ENCODE measurements at places on chromosomes 3 and 15.

GRCh38 chr3:144622845-144623244 lies 651.2 kb downstream of the DIPK2A start:
- no peak for DNase-seq

- no peak for DNase-seq
Observed at GRCh38 chr3:97689111-97689510, 75.4 kb upstream of the ARL6 start.

DNA sequence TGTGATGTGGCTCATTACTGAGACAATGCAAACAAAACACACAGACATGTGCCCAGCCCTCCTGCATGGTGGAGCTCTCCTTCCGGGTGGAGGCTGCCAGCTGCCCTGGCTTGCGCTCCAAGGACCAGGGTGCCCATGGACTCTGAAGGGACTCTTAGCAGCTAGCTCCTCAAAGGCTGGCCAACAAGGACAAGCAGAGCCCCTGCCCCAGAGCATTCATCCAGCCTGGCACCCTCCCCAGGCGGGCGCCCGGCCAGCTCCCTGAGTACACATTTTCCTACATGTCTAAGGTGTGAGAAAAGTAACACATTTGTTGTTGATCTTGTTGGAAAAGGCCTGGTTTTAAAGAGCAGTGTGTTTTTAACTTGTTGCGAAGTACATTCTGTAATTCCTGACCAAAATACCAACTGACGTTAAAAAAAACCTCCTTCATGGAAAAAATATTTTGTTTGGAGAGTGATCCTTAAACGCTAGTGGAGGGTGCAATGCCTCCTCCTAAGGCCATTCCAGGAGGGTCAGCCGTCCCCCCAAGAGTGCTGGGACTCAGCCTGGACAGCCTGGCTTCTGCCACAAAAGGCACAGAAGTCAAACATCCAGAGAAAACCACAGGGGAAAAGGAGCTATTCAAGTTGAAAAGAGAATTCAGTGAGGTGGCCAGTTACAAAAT lies 86.9 kb downstream of the KLF15 start:
- no peak for DNase-seq

- no peak for DNase-seq
Observed at GRCh38 chr3:184498986-184499606, 62.5 kb upstream of the EPHB3 start.

DNA sequence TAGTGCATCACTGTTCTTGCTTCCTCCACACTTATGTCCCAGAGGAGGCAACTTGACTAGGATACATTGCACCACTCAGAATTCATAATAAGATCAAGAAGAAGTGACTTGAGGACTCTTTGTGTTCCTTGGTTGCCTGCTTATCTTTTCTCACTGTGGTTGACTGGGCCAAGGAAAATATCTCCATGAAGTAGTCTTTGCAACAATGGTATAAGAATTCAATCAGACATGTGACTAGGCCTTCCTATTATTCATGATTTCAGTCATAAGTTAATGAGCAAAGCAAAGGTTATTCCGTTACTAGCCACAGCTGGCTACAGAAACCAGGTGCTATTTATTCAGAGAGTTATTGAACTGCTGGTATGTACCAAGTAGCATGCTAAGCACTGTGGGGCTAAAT lies 359.3 kb downstream of the RORA start:
- no peak for DNase-seq

- DNase-seq = no peak
Observed at GRCh38 chr15:38670128-38671005, 105.8 kb upstream of the RASGRP1 start.
